Cortex of kidney (tissue), 1 donor: ENCODE measurements at places on chromosomes 2 and 18.

- DNase-seq: no peak
Measured at GRCh38 chr2:119158563-119159347, at the start of gene C1QL2. C1QL2 (minus strand) TSS chr2:119158751; CDS start chr2:119158269, 482 bp downstream.

DNA sequence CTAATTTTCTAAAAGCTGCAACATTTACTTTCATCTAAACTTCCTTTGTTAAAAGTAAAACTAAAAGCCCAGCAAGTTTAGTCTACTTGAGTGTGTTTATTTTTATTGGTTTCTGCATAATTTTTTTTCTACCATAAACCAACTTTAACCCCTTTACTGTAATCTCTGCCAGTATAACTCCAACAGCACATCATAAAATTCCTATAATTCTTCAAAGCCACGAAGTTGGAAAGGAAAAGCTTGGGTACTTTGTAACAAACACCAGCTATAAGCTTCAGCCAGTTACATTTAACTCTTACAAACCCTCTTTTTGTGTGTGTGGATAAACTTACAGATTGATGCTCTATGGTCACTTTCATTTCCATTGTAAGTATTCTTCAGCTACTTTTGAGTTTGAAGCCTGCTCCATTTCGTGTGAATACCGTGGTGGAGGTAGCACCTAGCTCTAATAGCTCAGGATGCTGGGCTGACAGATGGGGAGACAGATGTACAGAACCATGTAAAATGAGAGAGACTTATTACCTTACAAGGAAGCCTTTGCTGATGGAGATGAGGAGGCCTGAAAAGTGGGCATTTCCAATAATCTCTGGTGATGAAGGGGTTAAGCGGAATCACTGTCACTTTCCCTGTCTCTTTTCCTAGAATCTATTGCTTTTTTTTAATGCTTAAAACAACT, 42.5 kb downstream of the ZEB2 start:
- no peak for DNase-seq

DNA sequence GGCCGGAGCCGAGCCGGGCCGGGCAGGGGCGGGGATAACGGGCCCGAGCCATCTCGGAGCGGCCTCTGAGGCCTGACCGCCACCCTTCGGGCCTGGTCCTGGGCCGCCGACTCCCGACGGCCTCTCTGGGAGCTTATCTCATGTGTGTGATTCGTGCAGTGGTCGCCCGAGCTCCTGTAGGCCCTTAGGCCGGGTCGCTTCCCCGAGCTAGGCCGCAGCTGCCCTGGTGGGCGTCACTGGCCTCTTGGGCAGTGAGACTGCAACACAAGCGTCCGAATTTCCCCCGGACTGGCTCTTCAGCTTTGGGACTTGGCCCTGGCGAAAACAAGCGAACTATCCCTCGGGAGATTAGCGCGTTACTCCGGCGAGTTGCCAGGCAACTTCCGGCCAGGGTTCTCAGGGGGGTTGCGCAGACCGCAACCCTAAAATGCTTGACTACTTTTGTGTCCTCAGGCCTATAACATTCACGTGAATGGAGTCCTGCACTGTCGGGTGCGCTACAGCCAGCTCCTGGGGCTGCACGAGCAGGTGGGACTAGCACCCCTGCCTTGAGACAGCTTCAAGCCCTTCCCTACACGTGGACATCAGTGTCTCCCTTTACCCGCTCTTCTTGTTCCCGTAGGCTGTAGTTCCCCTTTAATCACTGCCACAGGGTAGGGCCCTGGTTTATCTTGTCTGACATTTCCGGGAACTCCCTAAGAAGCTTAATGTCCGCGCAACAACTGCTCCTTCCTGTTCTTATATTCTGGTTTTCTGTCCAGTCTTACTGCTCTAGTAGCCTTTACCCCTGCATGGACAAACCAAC, 602 bp downstream of the SNX17 start:
- no peak for DNase-seq

- DNase-seq: no peak
Measured at GRCh38 chr2:96325884-96326255, 753 bp downstream of the ITPRIPL1 start.

GRCh38 chr2:44817673-44818335, 123.7 kb upstream of the SIX3 start:
- DNase-seq: no peak

- DNase-seq: no peak
Measured at GRCh38 chr18:49016648-49017539, 66.1 kb upstream of the SMAD7 start.

GRCh38 chr2:67663776-67664175, 266.6 kb downstream of the ETAA1 start:
- no peak for DNase-seq

DNA sequence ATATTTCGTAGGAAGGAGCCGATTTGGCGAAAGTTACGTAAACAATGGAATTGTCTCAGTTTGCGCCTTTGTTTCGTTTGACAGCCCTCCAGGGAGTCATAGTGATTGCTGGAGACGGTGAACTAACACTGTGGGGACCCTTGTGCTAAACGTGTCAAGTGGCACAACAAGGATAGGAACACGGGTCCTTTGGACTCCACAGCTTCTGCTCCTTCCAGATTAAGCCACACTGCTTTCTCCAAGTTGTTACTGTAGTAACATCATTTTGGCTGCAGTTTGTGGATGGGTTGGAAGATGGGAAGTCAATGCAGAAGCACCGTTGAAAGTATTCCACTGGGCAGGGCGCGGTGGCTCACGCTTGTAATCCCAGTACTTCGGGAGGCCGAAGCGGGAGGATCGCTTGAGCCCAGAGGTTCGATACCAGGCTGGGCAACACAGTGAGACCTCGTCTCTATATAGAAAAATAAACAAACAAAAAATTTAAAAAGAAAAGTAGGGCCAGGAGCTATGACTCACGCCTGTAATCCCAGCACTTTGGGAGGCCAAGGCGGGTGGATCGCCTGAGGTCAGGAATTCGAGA, 636 bp upstream of the IMMT start:
- no peak for DNase-seq

DNA sequence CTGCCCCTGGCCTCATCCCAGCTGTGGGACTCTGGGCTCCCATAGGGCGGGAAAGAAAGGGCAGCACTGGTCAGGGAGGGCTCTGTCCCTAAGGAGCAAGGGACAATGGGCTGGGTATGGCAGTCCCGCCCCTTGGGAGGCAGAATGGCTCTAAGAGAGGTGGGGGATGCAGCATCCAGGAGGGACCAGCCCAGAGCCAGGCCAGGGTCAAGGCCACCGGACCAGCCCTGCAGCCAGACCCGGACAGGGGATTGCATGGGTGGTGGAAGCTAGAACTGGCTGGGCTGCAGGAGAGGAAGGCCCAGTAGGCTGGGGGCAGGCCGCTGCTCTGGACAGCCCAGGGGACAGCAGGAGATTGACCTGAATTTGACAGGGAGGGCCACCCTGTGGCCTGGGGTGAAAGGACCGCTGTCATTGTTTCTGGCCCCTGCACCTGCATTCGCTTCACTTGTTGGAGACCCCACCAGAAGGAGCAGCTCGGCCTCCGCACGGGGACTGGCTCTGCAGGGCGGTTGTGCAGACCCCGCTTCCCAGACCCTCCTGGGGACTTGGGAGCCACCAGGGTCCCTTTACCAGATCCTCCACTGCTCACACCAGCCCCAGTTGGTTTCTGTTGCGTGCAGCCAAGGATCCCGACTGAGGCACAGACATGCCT, 14.6 kb downstream of the RAMP1 start:
- no peak for DNase-seq

GRCh38 chr2:168165985-168166901, 81.2 kb downstream of the STK39 start:
- DNase-seq: no peak

DNA sequence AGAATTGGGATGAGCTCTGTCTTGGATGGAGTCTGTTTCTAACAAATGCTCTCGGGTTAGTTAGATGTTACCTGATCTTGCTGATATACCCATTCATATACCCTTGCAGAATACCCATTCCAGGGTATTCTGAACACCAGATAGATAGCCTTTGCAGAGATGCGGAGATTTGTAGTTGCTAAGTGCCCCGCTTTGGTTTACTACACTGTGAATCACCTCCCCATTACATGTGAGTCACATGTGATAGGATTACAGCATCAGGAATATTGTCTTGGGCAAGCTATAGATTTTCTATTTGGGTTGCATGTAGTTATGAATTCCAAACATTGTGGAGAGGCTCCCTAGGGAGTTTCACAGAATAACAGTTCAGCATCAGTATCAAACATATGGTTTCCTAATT, 3.8 kb downstream of the VSNL1 start:
- no peak for DNase-seq

DNA sequence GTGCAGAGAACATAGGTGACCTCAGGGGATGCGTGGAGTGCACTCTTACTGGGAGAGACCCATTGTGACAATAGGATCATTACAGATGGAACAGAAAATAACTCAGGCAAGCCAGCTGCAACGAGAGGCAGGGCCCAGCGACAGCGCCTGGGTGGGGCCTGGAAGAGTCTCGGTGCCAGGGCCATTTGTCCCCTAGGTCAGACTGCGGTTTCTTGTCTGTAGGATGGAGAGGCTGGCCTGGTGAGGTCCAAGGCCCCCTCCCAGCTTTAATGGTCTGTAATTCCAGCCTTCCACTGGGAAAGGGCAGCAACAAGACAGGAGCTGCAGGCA, 208.6 kb upstream of the APCDD1 start:
- DNase-seq: no peak

DNA sequence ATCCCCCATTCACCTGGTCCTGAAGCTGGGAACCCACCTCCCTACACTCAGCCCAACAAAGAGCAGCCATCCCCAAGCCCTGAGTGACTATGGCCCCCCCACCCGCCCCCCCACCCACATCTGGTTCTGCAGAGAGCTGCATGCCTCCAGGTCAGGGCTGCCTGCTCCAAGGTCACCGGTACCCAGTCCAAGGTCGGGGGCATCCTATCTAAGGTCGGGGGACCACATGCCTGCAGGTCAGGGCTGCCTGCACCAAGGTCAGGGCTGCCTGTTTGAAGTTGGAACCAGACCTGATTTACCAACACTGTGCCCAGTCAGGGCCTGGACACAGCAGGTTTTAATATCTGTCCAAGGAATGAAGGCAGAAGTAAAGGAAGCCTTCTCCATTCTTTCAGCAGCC, 66.1 kb upstream of the GPC1 start:
- DNase-seq: no peak

DNA sequence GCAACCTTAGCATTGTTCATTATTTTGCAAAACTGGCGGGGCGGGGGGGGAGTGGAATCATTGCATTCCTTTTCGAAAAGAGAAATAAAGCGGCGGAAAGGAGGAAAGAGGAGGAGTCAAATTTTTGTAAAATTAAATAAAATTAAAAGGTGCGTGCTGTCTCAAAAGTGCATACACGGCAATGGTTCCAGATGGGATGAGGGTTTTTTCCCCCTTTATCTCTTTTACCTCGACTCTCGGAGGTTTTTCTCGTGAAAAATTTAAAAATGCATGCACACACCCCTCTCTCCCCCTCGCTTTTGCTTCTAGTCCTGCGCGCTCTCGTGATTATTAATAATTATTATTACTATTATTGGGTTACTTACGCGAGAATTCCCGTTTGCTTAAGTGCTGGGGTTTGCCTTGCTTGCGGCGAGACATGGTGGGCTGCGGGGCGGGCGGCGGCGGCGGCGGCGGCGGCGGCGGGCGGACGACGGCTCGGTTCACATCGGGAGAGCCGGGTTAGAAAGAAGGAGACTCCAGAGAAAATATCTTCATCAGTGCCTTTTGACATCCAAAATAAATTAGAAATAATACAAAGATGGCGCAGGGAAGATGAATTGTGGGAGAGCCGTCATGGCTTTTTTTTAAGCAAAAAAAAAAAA, 481 bp downstream of the BCL11A start:
- DNase-seq: no peak
